ENCODE measurements at places on chromosomes 1 and 21. TPM values are rescaled to one million over a fixed set of nuclear protein-coding genes. Genes with fewer than 3 reads are reported as not detected.

DNA sequence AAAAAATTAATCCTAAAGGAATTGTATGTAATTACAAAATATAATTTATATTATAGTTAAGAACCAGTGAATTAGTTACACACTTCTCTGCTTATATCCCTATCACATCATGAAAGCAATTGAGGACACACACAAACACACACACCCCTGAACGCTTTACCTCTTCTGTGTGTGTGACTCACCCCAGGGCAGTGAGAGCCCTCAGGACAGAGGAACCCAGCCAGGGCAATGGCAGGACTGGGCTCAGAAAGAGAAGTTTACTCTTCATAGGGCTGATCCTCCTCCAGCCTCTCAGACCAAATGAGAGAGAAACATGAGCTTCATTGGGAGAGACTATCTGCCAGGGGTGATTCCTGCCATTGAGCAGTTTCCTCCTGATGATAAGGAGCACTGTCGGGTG is 38.1 kb downstream of the SLC44A3 start:
- no peak overlapping the region for H3K4me3 ChIP-seq
- no peaks in the 10 kb centered on the region for H3K36me3 ChIP-seq
- no peaks in the 10 kb centered on the region for H3K27me3 ChIP-seq
- DNase-seq, result no peak

- no peaks in the 10 kb centered on the region for H3K36me3 ChIP-seq
- no peaks in the 10 kb centered on the region for H3K4me1 ChIP-seq
- H3K27ac ChIP-seq, result no peak overlapping the region
- H3K27me3 ChIP-seq, result no peaks in the 10 kb centered on the region
These were observed 35.4 kb upstream of the CITED4 start for GRCh38 chr1:40897513-40897912.

The MCOLN2 gene
- 2.5 TPM for total RNA-seq

DNA sequence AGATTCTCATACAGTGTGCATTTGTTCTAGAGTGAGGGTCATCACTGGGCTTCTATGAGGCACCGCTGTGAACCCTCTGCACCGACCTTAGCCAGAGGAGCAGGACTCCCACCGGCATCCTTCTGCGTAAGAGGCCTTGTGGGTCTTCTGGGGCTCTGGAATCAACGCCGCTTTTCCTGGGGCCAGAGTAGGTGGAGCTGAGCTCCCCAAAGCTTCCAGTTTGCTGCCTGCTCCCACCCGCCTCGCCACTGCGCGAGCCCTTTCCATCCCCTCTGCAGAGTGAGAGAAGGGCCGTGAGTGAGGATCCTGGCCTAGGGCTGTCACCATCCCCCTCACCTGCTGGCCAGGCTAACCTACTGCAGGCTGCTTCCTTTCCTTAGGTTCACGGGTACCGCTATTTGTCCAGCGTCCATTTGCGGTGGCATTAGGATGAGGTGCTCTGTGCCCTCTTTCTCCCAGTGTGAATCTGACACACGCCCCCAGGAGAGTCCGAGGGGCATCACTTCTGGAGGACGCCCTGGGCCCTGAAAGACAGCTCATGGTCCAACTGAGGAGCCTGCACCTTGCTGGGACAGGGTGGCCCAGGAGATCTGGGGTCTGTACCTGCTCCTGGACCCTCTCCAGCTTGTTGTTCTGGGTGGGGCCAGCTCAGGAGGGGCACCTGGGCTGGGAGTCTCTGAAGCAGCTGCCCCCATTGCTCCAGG is 36.2 kb downstream of the UMODL1 start:
- H3K27ac ChIP-seq, result no peak overlapping the region
- no peaks in the 10 kb centered on the region for H3K36me3 ChIP-seq
- H3K27me3 ChIP-seq, result no peaks in the 10 kb centered on the region
- no peak for DNase-seq

- no peaks in the 10 kb centered on the region for H3K27me3 ChIP-seq
- H3K36me3 ChIP-seq, result no peaks in the 10 kb centered on the region
- no peak overlapping the region for H3K27ac ChIP-seq
- DNase-seq, result no peak
These were observed 36.8 kb downstream of the HENMT1 start for GRCh38 chr1:108624069-108624468.

DNA sequence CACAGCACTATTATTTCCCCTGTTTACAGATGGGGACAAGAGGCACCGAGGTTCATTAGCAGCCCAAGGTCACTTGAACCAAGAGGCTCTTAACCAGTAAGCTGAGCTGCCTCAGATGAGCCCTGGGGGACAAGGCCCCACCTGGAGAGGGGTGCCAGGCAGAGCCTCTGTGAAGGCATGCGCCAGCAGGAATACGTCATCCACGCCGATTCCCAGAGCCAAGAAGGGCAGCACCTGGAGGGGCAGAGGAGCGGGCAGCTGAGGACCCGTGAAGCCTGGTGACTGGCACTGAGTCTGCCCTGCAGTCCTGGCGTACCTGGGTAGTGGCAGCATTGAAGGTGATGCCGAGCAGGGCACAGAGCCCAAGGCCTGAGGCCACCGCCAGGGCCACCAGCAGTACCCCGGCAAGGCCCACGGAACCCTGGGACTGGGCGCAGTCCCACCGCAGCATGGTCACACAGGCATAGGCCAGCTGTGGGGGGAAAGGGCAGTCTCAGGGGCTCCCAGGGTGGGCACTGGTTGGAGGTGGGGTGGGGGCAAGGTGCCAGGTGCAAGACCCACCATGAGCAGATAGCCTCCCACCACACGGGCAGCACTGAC is 14.1 kb downstream of the PTCH2 start:
- DNase-seq, result no peak
- H3K4me3 ChIP-seq, result no peak overlapping the region
- no peaks in the 10 kb centered on the region for H3K27me3 ChIP-seq
- no peaks in the 10 kb centered on the region for H3K36me3 ChIP-seq

DNA sequence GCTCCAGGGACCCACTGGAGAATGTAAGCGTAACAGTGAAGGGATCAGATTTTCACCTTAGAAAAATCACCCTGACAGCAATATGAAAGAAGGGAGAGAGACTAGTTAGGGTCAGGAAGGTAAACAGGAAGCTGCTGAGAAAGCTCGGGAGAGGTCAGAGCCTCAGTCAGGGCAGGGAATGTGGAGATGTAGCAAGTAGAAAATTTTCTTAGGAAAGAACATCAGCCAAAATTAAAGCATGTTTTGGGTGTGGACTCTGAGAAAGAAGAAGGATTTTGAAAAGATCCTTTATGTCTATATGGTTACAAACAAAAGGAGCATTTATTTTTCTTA is 16.7 kb upstream of the ERICH3 start:
- DNase-seq, result no peak
- no peaks in the 10 kb centered on the region for H3K27me3 ChIP-seq
- H3K27ac ChIP-seq, result peak overlapping the region; percentile 15
- no peak overlapping the region for H3K4me3 ChIP-seq
